ENCODE measurements at places on chromosomes 5 and 9. TPM values are rescaled to one million over a fixed set of nuclear protein-coding genes. Genes with fewer than 3 reads are reported as not detected.
A peak's percentile ranks its signal among the peaks of the same experiment; 100 is the strongest.

DNA sequence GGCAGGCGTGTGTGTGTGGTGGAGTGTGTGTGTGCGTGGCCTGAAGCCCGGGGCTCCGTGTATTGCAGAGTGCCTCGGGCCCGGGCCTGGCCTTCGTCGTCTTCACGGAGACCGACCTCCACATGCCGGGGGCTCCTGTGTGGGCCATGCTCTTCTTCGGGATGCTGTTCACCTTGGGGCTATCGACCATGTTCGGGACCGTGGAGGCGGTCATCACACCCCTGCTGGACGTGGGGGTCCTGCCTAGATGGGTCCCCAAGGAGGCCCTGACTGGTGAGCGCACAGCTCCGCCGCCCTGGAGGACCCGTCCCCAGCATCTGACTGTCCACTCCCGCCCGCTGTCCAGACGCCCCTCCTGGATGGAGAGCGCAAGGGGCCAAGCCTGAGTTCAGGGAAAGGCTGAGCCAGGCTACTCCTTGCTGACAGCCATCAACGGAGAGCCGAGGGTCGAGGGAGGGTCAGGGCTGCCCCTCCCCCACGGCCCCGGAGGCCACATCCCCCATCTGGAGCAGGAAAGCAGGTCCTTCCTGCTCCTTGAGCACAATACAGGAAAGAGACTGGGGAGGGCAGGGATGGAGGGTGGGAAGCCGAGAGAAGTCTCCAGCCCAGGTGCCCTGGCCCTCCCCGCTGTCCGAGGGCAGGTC lies 18.4 kb downstream of the SLC6A18 start:
- no peaks in the 10 kb centered on the region for H3K4me1 ChIP-seq
- no peak for DNase-seq
- no peaks in the 10 kb centered on the region for H3K36me3 ChIP-seq
- peaks cover 46% of the 10 kb centered on the region for H3K27me3 ChIP-seq

DNA sequence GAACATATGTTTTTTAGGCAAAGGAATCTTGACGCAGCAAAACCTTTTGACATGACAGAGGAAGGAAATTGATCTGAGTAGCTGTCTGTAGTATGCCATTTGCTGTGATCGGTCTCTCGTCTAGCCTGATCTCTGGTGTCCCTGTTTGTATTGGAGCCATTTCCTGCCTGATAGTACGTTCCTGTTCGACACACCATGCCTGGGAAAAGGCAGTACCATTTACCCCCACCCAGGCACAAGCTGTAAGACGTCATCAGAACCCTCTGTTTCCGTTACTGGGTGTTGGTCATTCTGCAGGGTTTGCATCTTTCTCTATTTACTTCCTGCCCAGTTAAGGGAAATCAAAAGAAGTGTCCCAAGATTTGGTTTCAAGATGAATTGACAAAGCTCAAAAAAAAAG lies 129.7 kb downstream of the CEMIP2 start:
- peak overlapping the region; percentile 64 for H3K27ac ChIP-seq
- H3K27me3 ChIP-seq, result no peaks in the 10 kb centered on the region
- H3K4me1 ChIP-seq, result no peaks in the 10 kb centered on the region
- no peaks in the 10 kb centered on the region for H3K36me3 ChIP-seq

Gene IRX1
- total RNA-seq, result not detected

DNA sequence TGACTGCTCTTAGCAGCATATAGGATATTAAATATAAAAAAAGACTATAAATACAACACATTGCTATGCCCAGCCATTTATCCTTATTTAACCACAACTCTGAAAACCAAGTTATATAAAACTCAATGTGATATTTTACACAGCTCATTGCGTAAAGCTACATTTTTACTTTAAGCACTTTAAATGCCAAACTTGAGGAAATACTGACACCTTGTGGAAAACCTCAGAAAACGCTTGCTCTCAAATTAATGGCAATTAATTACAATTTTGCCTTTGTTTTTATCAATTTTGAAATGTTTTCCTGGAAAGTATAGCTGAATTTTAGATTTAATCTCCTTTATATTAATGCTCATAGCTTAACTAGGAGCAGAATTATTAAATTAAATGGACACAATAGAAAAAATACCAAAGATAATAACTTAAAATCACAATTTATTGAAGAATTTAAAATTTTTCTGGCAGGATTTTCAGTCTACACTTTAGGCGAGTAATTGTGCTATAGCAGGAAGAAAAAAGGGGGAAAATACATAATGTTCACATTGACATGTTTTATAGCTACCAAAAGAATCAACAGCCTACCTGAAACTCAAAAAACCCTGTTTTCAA lies 25.2 kb upstream of the PLAC8L1 start:
- no peaks in the 10 kb centered on the region for H3K4me1 ChIP-seq
- no peak overlapping the region for H3K4me3 ChIP-seq
- H3K27me3 ChIP-seq, result no peaks in the 10 kb centered on the region
- no peak for DNase-seq

- H3K27ac ChIP-seq, result no peak overlapping the region
- no peak overlapping the region for H3K4me3 ChIP-seq
- DNase-seq, result no peak
- H3K27me3 ChIP-seq, result no peaks in the 10 kb centered on the region
- no peaks in the 10 kb centered on the region for H3K4me1 ChIP-seq
- no peaks in the 10 kb centered on the region for H3K36me3 ChIP-seq
Measured at GRCh38 chr9:125425170-125425897, 163.7 kb downstream of the GAPVD1 start.

DNA sequence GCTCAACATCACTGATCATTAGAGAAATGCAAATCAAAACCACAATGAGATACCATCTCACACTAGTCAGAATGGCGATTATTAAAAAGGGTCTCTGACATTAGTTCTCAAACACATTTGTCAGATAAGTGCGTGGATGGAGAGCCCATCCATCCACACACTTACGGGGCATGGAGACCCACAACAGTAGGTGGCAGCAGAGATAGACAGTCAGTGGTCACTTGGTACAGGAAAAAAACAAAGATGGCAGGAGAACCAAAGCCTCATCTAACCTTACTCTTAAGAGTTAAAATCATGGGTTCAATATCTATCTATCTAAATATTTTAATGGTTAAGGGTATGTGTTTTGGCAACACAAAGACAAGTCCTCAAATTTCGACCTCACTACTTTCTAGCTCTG lies 1378.7 kb upstream of the C9orf72 start:
- no peaks in the 10 kb centered on the region for H3K4me1 ChIP-seq
- no peak for DNase-seq
- H3K4me3 ChIP-seq, result no peak overlapping the region
- no peaks in the 10 kb centered on the region for H3K27me3 ChIP-seq

DNA sequence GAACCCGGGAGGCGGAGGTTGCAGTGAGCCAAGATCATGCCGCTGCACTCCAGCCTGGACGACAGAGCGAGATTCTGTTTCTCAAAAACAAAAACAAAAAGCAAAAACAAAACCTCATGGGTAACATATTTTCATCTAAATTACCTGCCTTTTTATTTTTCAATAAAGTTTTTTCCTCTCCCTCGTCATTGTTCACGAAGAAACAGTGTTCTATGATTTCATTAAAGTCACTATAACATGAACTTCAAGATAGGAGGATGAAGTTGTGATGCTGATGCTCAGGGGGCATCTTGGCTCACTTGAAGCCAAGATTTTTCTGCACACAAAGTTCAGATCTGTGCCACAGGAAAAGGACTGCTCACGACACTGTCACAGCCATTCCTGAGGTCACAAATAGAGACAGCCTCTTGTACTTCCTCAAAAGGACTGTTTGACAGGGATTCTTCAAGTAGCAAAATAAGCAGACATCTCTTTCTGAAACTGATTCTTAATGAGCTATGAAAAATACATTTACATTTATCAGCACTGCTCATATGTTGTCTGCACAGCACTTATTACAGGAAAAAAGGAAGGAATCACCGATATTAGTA lies 16.1 kb downstream of the NIPSNAP3B start:
- no peak for DNase-seq
- peaks cover 30% of the 10 kb centered on the region for H3K4me1 ChIP-seq
- no peak overlapping the region for H3K27ac ChIP-seq
- H3K4me3 ChIP-seq, result no peak overlapping the region
- no peaks in the 10 kb centered on the region for H3K36me3 ChIP-seq

DNA sequence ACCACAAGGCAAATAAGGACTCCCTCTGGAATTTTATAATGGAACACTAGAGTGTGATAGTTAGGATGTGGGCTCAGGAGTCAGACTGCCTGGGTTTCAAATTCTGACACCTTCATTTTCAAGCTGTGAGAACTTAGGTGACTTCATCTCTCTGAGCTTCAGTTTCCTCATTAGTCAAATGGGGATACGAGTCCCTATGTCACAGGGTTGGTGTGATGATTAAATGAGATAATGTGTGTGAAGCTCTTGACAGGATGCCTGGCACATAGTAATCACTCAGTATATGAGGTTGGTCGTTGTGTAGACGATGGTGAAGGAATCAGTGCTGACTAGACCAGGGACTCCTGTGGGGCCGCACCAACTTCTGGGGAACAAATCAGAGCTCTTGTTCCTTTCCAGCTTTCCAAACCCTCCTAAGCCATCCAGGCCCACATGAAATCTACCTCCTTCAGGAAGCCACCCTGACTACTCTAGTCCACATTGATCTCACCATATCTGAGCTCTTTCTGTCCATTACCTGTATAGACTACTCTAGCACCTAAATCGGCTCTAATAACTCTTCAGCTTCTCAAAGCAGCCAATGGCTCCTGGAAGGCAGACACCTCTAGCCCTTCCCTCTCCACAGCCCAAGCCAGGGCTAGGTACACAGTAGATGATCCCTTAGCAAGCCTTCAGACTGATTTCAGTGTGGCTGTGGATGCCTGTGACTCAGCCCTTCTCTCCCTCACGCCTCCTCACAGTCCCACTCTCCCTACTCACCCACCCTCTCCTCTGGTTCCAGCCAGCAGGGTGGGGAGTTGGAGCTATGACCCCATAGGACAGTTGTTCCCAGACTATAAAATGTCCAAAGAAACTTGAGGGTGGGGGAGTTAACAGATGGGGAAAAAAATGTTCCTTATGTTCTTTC lies 2.5 kb upstream of the TCF7 start:
- H3K36me3 ChIP-seq, result no peaks in the 10 kb centered on the region
- H3K27ac ChIP-seq, result no peak overlapping the region
- no peak for DNase-seq
- H3K27me3 ChIP-seq, result peaks cover 9% of the 10 kb centered on the region
- no peak overlapping the region for H3K4me3 ChIP-seq

GRCh38 chr9:93458712-93459111 lies 5.3 kb upstream of the FAM120AOS start:
- H3K4me3 ChIP-seq, result no peak overlapping the region
- H3K27ac ChIP-seq, result peak overlapping the region; percentile 44
- DNase-seq, result no peak
- peaks cover 82% of the 10 kb centered on the region for H3K4me1 ChIP-seq

All from gastrocnemius medialis (tissue), 4 donors.